ENCODE measurements at places on chromosomes 16 and 17.
A peak's percentile ranks its signal among the peaks of the same experiment; 100 is the strongest.

DNA sequence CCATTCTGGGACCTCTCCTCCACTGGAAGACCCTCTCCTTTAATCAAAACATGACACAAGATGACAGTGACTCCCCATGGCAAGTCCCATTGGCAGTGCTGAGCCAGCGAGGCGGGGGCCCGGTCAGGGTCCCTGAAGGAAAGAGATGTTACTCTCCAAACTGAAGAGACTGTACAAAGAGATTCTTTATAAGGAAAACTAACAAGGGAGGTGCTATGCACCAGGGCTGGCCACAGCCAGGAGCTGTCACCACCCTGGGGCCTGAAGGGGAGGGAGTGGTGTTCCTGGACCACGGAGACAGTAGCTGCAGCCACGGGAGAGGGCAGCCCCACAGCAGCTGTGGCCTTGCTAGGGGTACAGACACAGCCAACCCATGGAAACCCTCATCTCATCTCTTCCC is 123.1 kb downstream of the XYLT1 start:
- no peak for DNase-seq

DNA sequence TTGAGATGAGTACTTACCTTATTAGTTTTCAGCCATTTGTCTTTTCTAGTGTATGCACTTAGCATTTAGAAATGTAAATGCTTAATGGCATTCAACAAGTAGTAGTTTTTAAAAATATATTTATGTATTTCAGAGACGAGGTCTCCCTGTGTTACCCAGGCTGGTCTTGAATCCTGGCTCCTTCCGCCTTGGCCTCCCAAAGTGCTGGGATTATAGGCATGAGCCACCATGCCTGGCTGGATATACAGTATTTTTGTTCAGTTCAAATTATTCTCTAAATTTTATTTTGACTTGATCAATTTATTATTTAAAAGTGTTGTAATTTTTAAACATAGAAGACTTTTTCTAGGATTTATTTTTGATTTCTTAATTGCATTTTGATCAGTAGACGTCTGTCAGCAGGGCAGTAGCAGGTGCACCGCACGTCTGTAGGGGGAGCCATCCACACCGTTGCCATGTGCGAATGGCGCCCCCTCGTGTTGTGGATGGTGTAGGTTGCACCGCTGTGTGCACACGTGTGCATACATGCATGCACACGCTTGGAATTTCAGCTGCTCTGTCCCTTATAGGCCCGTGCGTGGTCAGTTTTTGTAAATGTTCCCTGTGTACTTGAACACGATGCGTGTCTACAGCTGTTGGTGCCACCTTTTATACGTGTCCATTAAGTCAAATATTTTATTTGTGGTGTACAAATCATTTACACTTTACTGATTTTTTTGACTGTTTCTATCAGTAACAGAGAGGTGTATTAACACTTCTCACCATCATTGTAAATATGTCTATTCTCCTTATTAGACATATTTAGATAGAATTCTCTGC is 30.6 kb downstream of the RPTOR start:
- DNase-seq, result peak; percentile 98

DNA sequence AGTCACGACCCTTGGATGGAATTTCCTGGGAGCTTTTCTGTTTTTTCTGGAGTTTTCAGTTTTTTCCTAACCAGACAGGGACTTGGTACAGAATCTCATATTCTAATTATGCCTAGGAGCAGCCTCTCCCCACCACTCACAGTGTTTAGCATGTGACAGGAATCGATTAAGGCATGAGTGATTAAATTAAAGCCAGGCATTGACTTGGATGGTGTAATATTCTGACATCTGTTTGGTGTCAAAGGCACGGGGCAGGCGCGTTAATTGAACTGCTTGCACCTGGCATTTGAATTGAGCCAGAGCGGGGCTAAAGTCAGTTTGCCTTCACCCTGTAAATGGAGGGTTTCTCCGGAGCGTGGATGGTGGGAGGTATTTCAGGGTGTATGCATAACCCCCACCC is 11.9 kb downstream of the MAPT start:
- no peak for DNase-seq

DNA sequence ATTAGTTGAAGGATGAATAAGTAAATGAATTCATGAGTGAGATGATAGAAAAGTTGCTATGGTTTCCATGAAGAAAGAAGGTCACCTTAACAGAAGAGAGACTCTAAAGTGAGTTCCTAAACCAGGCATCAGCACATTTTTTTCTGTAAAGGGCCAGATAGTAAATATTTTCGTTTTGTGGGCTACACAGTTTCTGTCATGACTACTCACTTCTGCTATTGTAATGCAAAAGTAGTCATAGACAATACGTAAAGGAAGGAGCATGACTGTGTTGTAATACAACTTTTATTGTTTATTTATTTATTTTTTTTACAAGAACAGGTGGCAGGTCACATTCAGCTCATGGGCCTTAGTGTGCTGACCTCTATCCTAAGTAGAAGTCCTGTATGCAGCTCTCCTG is 426.1 kb upstream of the DYNLRB2 start:
- no peak for DNase-seq

DNA sequence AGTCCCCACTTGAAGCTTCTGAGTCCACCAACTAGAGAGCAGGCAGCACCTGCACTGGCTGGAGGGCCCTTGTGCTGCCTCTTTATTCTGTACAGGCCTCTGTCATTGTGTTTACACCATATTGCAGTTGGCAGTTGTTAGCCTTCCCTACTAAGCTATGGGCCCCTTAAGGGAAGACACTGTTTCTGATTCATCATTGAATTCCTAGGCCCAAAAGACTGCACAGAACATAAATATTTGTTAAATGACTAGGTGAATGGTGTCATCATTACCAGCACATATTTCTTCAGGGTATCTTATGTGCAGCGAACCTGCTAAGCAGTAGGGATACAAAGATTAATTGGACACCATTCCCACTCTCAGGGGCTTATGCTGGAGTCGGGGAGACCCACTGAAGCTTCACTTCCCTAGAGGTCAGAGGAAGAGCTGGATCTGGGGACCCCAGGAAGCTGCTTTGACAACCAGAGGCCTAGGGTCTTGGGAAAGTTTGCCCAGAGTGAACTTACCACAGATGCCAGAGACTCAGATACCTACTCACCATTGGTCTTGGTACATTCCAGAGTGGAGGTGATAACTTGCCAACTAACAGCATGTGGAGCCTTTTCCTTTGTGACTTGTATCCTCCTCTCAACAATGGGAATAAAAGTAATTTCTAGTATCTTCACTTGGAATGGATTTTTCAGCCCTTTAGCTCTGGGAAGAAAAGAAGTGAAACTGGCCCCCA is 28.7 kb upstream of the DDX52 start:
- DNase-seq, result no peak

GRCh38 chr16:66653581-66654350 is 42.8 kb downstream of the CMTM4 start:
- DNase-seq, result peak; percentile 6

GRCh38 chr17:69884356-69884755 is 190.7 kb upstream of the KCNJ16 start:
- no peak for DNase-seq

DNA sequence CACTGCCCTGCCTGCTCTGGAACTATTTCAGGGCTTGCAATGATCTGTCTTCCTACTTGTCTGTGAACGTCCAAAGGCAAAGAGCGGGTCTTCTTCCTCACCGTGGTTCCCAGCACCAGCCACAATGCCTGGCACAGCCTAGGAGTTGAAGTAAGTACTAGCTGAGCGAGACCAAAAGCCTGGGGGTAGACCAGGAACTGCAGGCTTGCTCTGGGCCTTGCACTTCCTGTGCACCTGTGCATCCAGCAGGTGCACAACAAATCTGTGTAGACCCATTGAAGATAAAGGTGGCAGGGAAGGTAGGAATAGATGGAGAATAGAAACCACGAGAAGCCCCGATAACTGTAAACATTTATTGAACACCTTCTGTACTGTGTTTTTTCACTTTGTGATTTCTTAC is 4.6 kb downstream of the FAM171A2 start:
- no peak for DNase-seq

- DNase-seq, result no peak
These were observed 54.4 kb downstream of the MPRIP start for GRCh38 chr17:17096438-17097178.

DNA sequence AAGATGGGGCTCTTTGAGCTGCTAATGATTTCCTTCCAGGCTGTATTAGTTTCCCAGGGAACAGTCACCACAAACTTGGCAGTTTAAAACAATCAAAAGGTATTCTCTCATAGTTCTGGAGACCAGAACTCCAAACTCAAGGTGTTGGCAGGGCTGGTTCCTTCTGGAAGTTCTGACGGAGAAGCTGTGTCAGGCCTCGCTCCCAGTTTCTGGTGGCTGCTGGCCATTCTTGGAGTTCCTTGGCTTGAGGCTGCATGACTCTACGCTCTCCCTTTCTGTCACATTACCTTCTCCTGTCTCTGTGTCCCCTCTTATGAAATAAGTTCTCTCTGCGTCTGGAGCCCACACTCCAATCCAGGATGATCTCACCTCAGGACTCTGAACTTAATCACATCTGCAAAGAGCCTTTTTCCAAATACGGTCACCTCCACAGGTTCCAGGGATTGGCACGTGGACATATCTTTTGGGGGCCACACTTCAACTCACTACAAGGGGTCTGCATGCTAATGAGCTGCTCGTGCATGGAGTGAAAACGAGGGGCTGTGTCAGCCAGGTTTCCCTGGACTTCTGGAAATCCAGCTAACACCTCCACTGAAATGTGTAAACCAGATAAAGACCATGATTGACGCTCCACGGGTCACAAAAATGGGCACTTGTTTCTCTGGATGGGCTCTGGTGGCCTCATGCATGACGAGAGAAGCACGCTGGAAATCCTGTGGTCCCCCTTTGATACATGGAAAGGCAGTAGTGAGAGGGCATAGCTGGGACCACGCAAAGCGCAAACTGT is 78.3 kb downstream of the DYNLRB2 start:
- no peak for DNase-seq

DNA sequence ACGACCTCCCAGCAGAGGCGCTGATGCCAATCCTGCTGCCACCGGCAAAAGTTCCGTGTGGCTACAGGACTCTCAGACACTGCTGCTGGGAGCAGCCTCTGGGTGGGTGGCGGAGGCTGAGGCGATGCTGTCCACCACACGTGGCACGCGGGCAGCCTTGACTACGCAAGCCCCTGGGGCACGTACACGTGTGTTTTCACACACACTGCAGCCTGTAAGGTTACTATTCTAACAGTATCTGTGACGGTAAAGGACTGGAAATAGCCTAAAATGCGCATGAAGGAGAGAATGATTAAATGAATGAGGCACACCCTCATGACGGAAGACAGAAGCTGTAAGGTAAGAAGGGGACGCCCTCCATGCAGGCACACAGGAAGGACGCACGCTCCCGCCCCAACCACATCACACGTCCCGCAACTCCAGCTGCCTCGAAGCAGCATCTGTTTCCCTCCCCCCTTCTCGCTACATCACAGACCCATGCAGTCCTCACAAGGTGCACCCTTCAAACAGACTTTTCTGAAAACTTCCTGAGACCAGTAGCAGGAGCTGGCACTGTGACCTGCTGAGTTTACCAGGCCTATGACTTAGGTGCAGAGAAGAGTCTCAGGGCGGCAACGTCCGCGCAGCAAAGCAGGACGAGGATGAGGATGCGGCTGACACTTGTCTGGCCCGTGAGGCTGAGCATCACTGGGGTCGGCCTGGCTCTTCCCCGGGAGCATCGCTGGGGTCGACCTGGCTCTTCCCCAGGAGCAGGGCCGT is 28.7 kb upstream of the FASN start:
- peak; percentile 79 for DNase-seq

DNA sequence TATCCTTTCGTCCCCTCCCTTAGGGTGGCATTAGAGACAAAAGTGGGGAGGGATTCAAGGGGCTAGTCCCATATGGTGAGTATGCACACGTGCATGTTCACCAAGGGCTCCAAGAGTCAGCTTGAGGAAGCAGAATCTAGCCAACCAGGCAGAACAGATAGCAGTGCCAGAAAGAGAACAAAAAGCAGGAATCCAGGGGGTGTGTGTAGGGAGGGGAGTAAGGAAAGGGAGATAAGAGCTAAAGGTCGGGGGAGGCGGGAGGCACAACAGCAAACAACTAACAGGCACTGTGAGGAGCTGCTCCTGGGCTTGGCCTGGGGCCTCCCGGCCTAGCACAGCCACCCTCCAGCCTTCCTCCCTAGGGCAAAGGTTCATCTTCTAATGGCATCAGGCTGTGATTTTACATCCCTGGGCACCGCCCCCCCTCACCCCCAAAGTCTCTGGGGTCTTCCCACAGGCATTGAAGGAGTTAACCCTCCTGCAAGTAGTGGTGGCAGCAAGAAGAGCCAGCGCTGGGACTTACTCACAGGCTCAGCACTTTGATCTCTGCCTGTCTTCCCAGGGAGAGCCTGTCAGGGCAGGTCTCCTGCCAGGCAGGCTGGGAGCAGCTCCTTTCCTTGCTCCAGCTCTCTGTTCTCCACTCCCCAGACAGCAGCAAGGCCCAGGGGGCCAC is 12.4 kb upstream of the SUPT4H1 start:
- no peak for DNase-seq

- peak; percentile 18 for DNase-seq
These were observed 24.3 kb downstream of the CDK12 start for GRCh38 chr17:39485555-39485954.

DNA sequence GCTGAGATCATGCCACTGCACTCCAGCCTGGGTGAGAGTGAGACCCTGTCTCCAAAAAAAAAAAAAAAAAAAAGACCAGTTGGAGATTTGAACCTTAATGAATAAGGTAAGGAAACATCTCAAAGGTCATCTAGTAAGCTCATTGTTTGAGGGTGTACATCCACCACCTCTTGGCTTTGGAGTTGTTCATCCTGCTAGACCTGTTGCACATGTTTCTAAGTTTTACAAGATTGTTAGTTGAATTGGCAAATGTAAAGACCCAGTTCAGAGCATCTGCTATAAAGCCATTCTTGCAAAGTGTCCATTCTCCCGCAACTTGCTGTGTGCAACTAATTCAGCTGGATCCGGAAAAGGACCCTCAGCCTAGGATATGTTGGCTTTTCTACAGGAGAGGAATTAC is 1.5 kb downstream of the PSMD7 start:
- DNase-seq, result no peak

DNA sequence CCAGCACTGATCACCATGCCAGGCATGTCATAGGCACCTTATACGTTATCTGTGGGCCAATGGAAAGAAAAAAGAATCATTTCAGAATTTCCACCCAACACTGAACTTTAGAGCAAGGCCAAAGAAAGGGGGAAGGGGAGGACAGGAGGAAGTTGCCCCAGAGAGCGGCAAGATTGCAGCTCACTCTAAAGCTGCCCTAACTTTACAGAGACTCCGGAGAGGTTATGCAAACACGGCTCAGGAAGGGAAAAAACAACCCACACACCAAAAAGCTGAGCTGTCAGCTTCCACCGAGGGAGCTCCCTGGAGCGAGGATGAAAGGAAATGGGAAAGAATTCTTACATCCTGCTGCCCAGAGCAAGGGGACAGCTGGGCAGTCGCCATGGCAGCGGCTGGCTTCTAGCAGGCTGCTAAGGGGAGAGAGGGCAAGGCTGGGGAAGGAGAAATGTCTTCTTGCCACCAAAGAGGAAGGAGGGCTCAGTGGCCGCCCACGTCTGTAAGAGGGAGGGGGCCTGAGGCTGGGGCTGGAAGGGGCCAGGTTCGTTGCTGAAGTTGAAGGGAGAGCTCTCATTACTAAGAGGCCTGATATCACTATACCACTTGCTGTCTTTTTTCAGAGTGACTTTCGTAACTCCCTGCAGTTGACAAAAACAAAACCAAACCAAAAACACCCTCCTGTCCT is 18.2 kb downstream of the COTL1 start:
- peak; percentile 83 for DNase-seq

- no peak for DNase-seq
These were observed 674 bp downstream of the PPP1R27 start for GRCh38 chr17:81833921-81834830.

- DNase-seq, result no peak
These were observed at the start of gene SRL for GRCh38 chr16:4241928-4242283. SRL (minus strand) TSS chr16:4242080; CDS start chr16:4242067, 13 bp downstream.
